ENCODE measurements at places on chromosomes 2 and 18. TPM values are rescaled to one million over a fixed set of nuclear protein-coding genes. Genes with fewer than 3 reads are reported as not detected.

- H3K4me3 ChIP-seq = no peak overlapping the region
- no peak for DNase-seq
- H3K4me1 ChIP-seq = peaks cover 68% of the 10 kb centered on the region
- H3K36me3 ChIP-seq = no peaks in the 10 kb centered on the region
Observed at GRCh38 chr2:40287773-40288172, 164.1 kb downstream of the SLC8A1 start.

DNA sequence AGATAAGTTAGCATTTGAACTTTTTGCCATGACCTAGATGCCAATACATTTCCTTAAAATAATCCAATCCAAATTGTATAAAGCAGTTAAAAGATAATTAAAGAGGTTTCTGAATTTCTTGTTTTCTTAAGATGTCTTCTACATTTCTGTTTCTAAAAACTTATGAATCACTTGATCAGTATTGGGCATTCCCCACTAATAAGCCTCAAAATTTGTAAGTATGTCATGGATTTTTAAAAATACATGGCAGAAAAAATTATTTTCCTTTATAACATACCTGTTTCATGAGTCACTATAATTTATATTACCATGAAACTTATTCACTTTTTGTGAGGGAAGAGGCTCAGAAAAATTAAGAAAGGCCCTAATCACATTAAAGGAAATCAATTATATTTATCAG lies 90.3 kb upstream of the TFPI start:
- no peaks in the 10 kb centered on the region for H3K36me3 ChIP-seq
- no peaks in the 10 kb centered on the region for H3K4me1 ChIP-seq
- H3K27ac ChIP-seq = no peak overlapping the region
- H3K27me3 ChIP-seq = no peaks in the 10 kb centered on the region

DNA sequence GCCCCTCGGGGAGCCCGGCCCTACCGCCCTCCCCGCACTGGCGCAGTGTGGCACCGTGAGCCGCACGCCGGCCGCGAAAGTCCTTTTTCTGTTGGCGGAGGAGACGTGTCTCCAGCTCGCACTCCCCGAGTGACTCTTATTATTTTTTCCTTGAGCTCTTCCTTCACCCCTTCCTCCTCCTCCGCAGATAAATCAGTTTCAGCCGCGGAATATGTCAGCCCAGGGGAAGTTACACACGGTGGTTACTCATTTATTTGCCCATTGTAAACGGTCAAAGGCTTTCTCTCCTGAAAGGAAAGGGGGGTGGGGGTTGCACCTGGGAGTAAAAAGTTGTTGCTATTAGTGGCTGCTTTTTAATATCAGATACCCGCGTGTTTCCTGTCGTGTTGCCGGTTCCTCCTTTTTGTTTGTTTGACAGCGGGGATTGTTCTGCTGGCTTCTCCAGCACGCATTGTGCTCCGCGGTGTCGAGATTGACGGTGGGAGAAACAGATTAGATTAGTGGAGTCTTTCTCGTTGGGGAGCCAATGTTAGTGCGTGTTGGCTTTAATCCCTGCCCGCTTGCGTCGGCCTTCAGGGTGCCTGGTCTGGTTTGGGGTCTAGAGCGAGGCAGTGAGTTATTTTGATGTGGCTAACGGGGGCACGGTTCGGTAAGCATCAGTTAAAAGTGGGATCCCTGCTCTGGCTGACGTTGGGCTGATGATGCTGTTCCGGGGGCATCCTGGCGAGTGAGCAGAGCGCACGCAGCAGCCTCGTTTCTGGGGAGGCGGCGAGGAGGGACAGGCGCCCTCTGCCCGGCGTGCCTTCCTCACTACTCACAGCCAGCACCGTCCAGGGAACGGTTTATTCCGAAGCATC lies 1.6 kb downstream of the CRIM1 start:
- H3K27me3 ChIP-seq = peaks cover 34% of the 10 kb centered on the region
- peak overlapping the region; percentile 81 for H3K4me3 ChIP-seq
- peak overlapping the region; percentile 87 for H3K27ac ChIP-seq
- peaks cover 65% of the 10 kb centered on the region for H3K4me1 ChIP-seq

- DNase-seq = no peak
- no peak overlapping the region for H3K27ac ChIP-seq
- H3K27me3 ChIP-seq = peaks cover 22% of the 10 kb centered on the region
- no peak overlapping the region for H3K4me3 ChIP-seq
- peaks cover 10% of the 10 kb centered on the region for H3K4me1 ChIP-seq
Observed at GRCh38 chr2:232891621-232892071, 21.6 kb downstream of the SNORC start.

- H3K4me3 ChIP-seq = no peak overlapping the region
- H3K36me3 ChIP-seq = peaks cover 46% of the 10 kb centered on the region
- H3K27me3 ChIP-seq = no peaks in the 10 kb centered on the region
- H3K27ac ChIP-seq = no peak overlapping the region
- peaks cover 1% of the 10 kb centered on the region for H3K4me1 ChIP-seq
Observed at GRCh38 chr18:57575542-57575941, 11.0 kb downstream of the FECH start.

GRCh38 chr18:48227206-48227605 lies 182.0 kb downstream of the ZBTB7C start:
- peaks cover 22% of the 10 kb centered on the region for H3K4me1 ChIP-seq
- no peaks in the 10 kb centered on the region for H3K27me3 ChIP-seq
- no peak overlapping the region for H3K4me3 ChIP-seq
- no peak for DNase-seq
- H3K27ac ChIP-seq = no peak overlapping the region

DNA sequence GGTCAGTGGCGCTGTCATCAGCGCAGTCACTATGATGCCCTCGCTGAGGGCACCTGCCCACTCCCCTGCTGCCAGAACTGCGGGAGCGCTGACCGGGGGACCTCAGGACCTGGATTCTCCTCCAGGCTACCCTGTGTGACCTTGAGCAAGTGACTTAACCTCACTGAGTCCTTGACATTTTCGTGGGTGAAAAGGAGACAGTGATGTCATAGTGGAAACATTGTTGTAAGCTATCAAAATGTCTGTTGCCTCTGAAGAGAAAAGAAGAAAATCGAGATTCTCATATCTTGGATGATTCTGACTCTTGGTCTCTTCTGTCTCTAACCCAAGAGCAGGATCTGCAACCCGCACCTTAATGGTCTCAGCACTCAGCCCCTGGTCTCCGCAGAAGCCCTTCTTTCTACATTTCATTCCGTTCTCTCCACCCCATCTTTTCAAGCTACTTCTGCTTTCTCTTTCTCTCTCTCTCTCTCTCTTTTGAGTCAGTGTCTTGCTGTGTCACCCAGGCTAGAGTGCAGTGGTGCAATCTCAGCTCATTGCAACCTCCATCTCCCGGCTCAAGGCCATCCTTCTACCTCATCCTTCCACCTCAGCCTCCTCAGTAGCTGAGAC lies 978 bp upstream of the TUBA4A start:
- H3K4me1 ChIP-seq = peaks cover 18% of the 10 kb centered on the region
- DNase-seq = no peak
- peak overlapping the region; percentile 91 for H3K27ac ChIP-seq

- no peaks in the 10 kb centered on the region for H3K36me3 ChIP-seq
- H3K27me3 ChIP-seq = no peaks in the 10 kb centered on the region
- H3K4me3 ChIP-seq = no peak overlapping the region
- H3K4me1 ChIP-seq = no peaks in the 10 kb centered on the region
- no peak for DNase-seq
Observed at GRCh38 chr18:25056429-25056828, 295.5 kb downstream of the ZNF521 start.

DNA sequence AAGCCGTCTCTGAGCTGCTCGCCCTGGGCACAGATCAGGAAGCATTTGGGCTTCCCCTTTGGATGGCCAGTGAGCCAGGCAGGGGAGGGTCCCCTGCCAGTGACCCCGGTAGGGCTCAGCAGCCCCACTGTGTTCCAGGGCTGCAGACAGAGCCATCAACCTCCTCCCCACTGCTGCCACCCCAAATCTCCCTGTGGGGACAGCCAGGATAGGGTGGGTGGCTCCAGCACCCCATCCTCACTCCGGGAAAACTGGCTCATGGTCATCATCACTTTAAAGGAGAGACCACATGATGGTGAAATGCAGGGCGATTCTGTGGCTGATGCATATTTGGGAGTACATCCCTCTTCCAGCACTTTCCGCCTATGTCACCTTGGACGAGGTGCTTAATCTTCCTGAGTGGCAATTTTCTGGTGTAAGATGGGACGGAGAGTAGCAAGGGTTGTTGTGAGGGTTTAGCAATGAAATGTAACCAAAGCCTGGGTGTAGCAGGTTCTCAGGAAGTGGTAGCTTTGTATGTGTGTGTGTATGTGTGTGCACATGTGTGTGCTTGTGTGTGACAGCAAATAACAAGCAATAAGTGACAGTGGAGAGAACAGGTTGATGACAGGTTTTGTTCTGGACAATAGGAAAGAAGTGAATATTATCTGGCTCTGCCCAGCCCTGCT lies 61.8 kb downstream of the ACAA2 start:
- peaks cover 11% of the 10 kb centered on the region for H3K27me3 ChIP-seq
- no peak for DNase-seq
- H3K27ac ChIP-seq = no peak overlapping the region
- no peaks in the 10 kb centered on the region for H3K4me1 ChIP-seq
- H3K36me3 ChIP-seq = no peaks in the 10 kb centered on the region

GRCh38 chr2:52632543-52632942 lies 1135.1 kb upstream of the CHAC2 start:
- DNase-seq = no peak
- H3K27me3 ChIP-seq = no peaks in the 10 kb centered on the region
- H3K36me3 ChIP-seq = no peaks in the 10 kb centered on the region

DNA sequence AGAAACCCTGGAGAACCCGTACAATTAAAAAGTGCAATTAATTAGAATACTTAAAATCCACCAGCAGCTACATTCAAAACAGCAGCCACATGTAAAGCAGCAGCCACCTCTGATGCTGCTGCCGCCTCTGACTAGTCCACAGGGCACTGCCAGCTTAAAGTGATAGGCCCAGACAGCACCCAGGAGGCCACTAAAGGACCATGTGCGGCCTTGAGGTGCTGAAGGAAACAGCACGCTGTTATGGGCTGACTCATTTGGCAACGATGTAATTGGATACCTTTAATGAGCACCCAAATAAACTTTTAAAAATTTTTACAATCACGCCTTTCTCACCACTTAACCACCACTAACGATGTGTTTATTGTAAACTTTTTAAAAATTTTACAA lies 209.3 kb upstream of the NCKAP5 start:
- H3K4me1 ChIP-seq = peaks cover 14% of the 10 kb centered on the region
- H3K27me3 ChIP-seq = no peaks in the 10 kb centered on the region
- H3K27ac ChIP-seq = no peak overlapping the region

GRCh38 chr2:20330192-20330591 lies 20.5 kb downstream of the PUM2 start:
- no peak overlapping the region for H3K27ac ChIP-seq
- no peaks in the 10 kb centered on the region for H3K27me3 ChIP-seq

- peak; percentile 49 for DNase-seq
- H3K4me1 ChIP-seq = peaks cover 16% of the 10 kb centered on the region
- peaks cover 19% of the 10 kb centered on the region for H3K27me3 ChIP-seq
- H3K27ac ChIP-seq = peak overlapping the region; percentile 31
- no peaks in the 10 kb centered on the region for H3K36me3 ChIP-seq
- peak overlapping the region; percentile 59 for H3K4me3 ChIP-seq
Observed at GRCh38 chr2:7430869-7431641, 513.8 kb downstream of the RNF144A start.

DNA sequence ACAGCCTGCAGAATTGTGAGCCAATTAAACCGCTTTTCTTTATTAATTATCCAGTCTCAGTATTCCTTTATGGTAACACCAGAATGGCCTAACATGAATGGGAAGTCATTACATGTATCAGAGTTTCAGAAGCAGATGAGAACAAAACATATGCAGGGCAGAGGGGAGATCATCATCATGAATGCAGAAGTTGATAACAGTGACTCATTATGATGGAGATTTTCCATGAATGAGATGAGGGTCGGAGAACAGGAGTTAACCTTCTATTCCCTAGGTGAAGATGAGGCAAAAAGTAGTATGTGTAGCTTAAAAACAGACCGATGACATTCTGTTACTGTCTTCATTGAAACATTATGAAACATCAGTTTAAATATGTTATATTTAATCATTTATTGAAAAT lies 59.5 kb upstream of the PPM1B start:
- DNase-seq = no peak
- no peak overlapping the region for H3K4me3 ChIP-seq
- no peaks in the 10 kb centered on the region for H3K27me3 ChIP-seq

- no peaks in the 10 kb centered on the region for H3K36me3 ChIP-seq
- H3K4me1 ChIP-seq = no peaks in the 10 kb centered on the region
- no peaks in the 10 kb centered on the region for H3K27me3 ChIP-seq
Observed at GRCh38 chr2:203867561-203868200, at the start of gene CTLA4. Gene CTLA4, plus strand, starts transcription at chr2:203867771. Its CDS starts 172 bp downstream, at chr2:203867943.

DNA sequence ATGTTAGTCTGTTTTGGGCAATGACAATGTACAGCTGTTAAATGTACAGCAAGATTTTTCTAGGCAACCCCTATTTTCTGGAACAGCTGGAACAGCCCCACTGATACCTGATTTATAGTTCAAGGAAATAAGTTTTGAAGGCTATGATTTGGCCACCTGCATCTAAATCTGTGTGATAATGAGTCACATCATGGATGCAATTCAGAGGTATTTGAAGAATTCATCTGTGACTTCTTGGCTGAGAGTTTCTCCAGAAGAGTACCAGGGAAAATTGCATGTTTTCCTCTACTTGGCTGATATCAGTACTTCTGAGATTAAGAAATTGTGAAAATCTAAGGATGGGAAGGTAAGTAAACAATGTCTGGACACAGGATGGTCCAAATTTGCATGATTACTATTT lies 40.7 kb upstream of the NT5C1B start:
- peaks cover 18% of the 10 kb centered on the region for H3K4me1 ChIP-seq
- no peak overlapping the region for H3K4me3 ChIP-seq
- H3K36me3 ChIP-seq = no peaks in the 10 kb centered on the region

DNA sequence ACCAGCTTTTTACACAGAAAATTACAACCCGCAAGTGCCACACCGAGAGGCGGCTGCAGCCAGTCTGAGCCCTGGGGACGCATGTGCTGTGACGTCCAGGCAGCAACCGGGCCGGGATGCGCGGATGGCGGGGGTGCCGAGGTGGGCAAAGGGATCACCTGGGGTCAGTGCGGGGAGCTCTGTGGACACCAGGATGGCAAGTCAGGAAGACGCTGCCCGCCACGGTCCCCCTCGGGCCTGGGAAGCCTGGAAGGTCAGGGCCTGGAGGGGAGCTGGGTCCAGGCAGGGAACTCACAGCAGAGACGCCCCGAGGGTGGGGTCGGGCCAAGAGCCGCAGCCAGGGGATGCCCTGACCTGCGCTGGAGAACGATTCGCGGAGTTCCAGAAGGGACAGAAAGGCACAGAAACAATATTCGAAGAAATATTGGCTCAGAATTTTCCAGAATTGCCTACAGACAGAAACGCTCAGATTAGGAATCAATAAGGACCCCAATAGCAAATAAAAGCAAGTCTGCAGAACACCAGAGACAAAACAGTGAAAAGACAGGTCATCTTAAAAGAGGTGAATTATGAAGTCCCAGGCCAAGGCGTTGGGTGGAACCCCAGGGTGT lies 11.7 kb upstream of the KIF1A start:
- H3K27ac ChIP-seq = no peak overlapping the region
- no peak for DNase-seq
- peak overlapping the region; percentile 50 for H3K4me3 ChIP-seq
- H3K4me1 ChIP-seq = peaks cover 9% of the 10 kb centered on the region

GRCh38 chr18:41969881-41970280 lies 14.8 kb downstream of the PIK3C3 start:
- no peak overlapping the region for H3K4me3 ChIP-seq
- peaks cover 31% of the 10 kb centered on the region for H3K4me1 ChIP-seq
- no peak overlapping the region for H3K27ac ChIP-seq
- no peaks in the 10 kb centered on the region for H3K36me3 ChIP-seq
- no peaks in the 10 kb centered on the region for H3K27me3 ChIP-seq

The NXPH2 gene
- not detected for total RNA-seq

The BOK gene
- total RNA-seq = 6.7 TPM

The CNDP1 gene
- total RNA-seq = 0.11 TPM

The YPEL5 gene
- total RNA-seq = 81.2 TPM

The UGT1A10 gene
- not detected for total RNA-seq

The SIX3 gene
- not detected for total RNA-seq

The GCG gene
- not detected for total RNA-seq

The GULP1 gene
- total RNA-seq = 5.7 TPM

The ELOA2 gene
- total RNA-seq = not detected

The PDCD1 gene
- total RNA-seq = 3.1 TPM

The GKN1 gene
- total RNA-seq = not detected
